Memory B cell (primary cell): ENCODE measurements at places on chromosomes 5 and 9.

- H3K27me3 ChIP-seq = no peaks in the 10 kb centered on the region
- H3K4me1 ChIP-seq = no peaks in the 10 kb centered on the region
- H3K27ac ChIP-seq = no peak overlapping the region
- no peak for DNase-seq
These were observed 330.5 kb upstream of the IRX4 start for GRCh38 chr5:2213121-2213730.

DNA sequence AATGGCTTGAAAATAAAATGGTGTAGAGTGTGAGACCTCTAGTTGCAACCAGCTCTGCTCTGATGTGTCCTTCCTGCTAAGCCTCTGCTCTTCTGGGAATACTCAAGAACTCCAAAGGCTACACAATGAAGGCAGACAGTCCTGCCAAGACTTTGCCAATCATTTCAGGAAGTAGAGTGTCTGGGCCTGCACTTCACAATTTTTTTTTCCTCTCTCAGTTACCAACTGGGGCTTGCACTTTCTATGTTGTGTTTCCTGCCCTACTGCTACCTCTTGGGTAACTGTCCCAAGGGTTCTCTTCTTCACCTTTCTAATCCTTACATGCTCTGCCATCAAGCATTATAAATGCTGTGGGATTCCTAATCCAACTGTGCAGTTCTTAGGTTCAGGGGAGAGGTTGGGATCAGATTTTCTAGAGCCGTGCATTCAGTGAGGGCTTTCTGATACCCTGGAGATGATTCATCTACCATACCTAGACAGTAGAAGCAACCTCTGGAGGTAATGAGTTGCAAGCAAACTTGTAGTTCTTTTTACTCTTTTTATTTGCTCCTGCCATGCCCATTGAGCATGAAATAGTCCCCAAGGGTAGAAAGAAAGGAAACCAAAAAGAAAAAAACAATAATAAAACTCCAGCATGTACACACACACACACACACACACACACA lies 365.9 kb downstream of the MLLT3 start:
- no peak for DNase-seq
- no peak overlapping the region for H3K27ac ChIP-seq
- no peak overlapping the region for H3K4me3 ChIP-seq
- H3K36me3 ChIP-seq = no peaks in the 10 kb centered on the region

DNA sequence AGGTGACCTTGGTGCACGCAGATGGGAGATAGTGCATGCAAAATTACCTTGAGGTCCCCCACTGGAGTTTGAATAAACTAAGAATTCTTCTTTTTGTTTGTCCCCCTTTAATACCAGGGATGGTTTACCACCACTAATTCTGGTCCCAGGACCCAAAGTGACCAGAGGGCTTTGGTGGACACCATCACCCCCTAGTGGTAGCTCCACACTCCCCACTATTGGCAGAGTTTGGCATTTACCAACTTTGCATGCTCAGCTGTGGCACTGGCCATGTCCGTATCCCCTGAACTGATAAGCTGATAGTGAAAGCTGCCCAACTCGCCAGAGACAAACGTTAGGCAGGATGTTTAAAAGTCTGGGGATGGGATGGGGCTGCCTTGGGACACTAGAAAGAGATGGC lies 3.3 kb downstream of the ASTN2 start:
- no peaks in the 10 kb centered on the region for H3K4me1 ChIP-seq
- peaks cover 22% of the 10 kb centered on the region for H3K27me3 ChIP-seq
- no peaks in the 10 kb centered on the region for H3K36me3 ChIP-seq

- H3K4me3 ChIP-seq = no peak overlapping the region
- H3K4me1 ChIP-seq = no peaks in the 10 kb centered on the region
- H3K36me3 ChIP-seq = no peaks in the 10 kb centered on the region
These were observed 88.8 kb downstream of the EGFLAM start for GRCh38 chr5:38347040-38347763.

GRCh38 chr5:176536132-176536901 lies 885 bp downstream of the RNF44 start:
- peak overlapping the region; percentile 97 for H3K4me3 ChIP-seq
- H3K27me3 ChIP-seq = no peaks in the 10 kb centered on the region
- peaks cover 5% of the 10 kb centered on the region for H3K36me3 ChIP-seq

- H3K36me3 ChIP-seq = no peaks in the 10 kb centered on the region
- H3K27ac ChIP-seq = peak overlapping the region; percentile 82
- peaks cover 41% of the 10 kb centered on the region for H3K4me1 ChIP-seq
- no peak overlapping the region for H3K4me3 ChIP-seq
- DNase-seq = no peak
- no peaks in the 10 kb centered on the region for H3K27me3 ChIP-seq
These were observed 37.6 kb downstream of the ALG2 start for GRCh38 chr9:99184110-99184474.

GRCh38 chr5:132474131-132474723 lies 16.3 kb downstream of the IRF1 start:
- H3K4me1 ChIP-seq = peaks cover 68% of the 10 kb centered on the region
- H3K36me3 ChIP-seq = peaks cover 4% of the 10 kb centered on the region
- DNase-seq = no peak

GRCh38 chr9:108534741-108535140 lies 321.0 kb downstream of the ACTL7B start:
- H3K36me3 ChIP-seq = no peaks in the 10 kb centered on the region
- no peaks in the 10 kb centered on the region for H3K27me3 ChIP-seq
- no peak for DNase-seq
- no peaks in the 10 kb centered on the region for H3K4me1 ChIP-seq
- no peak overlapping the region for H3K4me3 ChIP-seq
- no peak overlapping the region for H3K27ac ChIP-seq

DNA sequence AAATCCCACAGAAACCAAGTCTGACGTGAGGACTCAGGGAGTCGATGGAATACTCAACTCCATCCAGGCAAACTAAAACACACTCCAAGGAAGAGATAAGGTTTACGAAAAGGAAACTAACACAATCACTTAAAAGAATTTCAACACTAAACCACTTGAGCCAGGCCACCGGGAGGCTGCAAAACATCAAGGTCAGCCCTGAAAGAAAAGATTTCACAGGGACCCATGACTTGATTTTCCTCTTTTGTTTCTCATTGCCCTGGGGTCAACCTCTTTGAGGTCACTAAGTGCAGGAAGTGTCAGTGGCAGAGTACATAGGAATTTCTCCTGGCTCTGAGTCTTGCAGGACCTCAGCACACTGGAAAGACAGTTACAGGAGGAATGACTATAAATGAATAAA lies 77.8 kb upstream of the TARS1 start:
- no peak for DNase-seq
- H3K27me3 ChIP-seq = peaks cover 2% of the 10 kb centered on the region
- H3K27ac ChIP-seq = no peak overlapping the region
- peaks cover 3% of the 10 kb centered on the region for H3K4me1 ChIP-seq

- peaks cover 12% of the 10 kb centered on the region for H3K27me3 ChIP-seq
- no peak overlapping the region for H3K27ac ChIP-seq
- H3K36me3 ChIP-seq = no peaks in the 10 kb centered on the region
- H3K4me1 ChIP-seq = no peaks in the 10 kb centered on the region
- H3K4me3 ChIP-seq = no peak overlapping the region
- no peak for DNase-seq
These were observed 150.2 kb downstream of the GABBR2 start for GRCh38 chr9:98558575-98558974.

DNA sequence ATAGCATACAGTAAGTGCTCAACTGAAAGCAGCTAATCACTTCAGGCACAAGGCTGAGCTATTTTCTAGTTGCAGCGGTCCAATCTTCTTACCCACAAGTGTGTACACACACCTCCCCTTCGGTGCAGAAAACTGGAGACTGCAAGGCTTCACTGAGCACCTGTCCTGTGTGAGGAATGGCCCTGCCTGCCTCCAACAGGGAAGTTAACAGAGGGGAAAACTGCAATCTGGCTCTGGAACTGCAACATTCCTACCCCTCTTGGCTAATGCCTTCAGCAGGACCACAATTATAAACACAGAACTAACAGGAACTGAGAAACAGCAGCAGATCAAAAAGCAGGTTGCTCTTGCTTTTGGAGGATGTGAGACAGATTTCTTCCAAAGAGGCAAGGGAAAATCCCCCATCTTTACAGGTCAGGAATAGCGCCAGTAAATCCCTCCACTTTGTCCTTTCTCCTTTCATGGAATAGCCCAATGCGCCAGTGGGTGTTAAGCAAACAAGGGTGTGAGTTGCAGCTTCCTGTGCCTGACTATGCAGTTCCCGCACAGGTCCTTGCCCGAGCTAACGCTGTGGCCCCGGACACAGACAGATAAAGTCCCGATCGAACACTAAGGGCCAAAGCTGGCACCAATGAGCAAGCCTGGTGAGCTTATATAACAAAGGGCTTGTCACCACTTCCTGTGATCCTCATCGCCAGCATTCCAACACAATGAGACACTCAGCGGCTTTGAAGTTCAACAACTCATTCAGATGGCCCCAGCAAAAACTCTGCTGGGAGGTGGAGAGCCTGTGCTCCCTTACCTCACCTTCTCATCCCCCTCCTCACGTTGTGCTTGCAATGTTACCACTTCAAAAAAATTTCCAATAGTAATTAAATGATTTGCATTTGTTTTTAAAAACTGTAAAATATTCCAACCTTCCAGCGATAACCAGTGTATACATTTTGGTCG lies 21.5 kb downstream of the SHB start:
- H3K27ac ChIP-seq = no peak overlapping the region
- no peaks in the 10 kb centered on the region for H3K36me3 ChIP-seq
- H3K4me3 ChIP-seq = no peak overlapping the region
- H3K4me1 ChIP-seq = no peaks in the 10 kb centered on the region
- H3K27me3 ChIP-seq = peaks cover under 1% of the 10 kb centered on the region

DNA sequence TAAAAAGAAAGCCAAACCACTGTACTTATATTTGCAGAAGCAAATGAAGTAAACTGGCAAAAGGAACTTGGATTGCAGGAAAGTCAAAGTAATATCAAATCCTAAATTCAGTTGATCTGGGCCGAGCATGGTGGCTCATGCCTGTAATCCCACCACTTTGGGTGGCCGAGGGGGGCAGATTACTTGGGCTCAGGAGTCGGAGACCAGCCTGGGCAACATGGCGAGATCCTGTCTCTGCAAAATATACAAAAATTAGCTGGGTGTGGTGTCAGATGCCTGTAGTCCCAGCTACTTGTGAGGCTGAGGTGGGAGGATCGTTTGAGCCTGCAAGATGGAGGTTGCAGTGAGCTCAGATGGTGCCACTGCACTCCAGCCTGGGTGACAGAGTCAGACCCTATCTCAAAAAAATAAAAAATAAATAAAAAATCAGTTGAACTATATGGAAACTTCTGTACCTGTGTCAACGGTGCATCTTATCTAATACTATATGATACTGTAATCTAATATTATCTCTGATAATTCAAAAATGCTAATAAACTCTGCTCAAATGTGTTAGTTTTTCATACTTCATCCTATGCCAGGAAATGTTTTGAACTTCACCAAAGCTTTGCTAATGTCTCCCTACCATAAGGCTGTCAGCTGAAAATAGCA lies 10.1 kb downstream of the SELENOP start:
- H3K4me3 ChIP-seq = no peak overlapping the region
- H3K27me3 ChIP-seq = no peaks in the 10 kb centered on the region
- H3K4me1 ChIP-seq = no peaks in the 10 kb centered on the region
- H3K36me3 ChIP-seq = peaks cover 4% of the 10 kb centered on the region
- DNase-seq = no peak

DNA sequence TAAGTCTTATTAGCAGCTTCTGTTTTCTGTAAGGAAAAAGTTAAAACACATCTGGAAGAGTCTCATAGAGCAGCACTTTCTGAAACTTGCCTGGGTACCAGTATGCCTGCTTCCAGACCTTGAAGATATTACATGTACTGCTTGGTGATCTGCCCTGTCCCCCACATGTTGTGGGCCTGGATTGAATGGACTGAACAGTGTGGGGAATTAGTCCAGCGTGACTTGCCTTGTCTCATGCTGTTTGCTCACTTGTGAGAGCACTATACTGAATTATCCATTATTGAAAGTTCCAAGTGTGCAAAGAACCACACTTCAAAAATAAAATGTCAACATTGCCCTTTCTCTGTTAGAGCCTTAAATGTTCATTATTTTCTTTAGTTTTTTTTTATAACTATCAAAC lies 8.9 kb downstream of the CTNNA1 start:
- H3K4me1 ChIP-seq = peaks cover 20% of the 10 kb centered on the region
- no peak overlapping the region for H3K27ac ChIP-seq
- H3K36me3 ChIP-seq = peaks cover 19% of the 10 kb centered on the region

DNA sequence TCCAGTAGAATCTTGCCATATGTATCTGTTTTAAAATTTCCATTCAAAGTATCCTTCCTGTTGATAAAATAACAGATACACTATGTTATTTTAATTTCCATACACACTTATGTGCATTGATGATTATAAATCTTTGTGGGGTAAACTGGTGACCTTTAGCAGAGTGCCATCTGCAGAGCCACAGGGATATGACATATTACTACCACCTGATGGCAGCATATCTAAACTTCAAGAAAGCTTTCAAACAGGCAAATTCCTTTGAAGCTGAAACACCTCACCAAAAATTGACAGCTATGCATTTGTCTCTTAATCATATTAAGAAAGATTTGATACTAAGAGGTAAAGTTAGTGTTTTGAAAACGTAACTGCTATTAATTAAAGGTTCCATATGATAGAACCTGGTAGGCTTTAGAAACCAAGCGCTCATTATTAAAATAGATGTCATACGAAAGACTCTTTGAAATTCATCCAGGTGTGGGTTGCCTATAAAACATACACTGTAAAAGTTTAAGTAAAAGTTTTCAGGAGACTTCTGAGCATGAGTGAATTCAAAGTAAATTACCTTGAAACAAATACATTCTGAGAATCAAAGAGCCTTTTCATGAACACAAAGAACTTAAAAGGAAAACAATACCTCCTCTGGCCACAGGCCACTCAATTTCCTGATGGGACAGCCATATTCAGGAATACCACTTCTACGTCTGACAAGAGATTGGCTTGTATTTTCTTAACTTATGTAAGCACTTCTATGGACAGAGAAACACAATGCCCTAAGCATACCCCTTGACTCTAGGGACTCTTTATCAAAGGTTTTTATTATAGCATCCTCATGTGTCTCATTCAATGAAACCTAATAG lies 93.3 kb downstream of the KIAA0825 start:
- no peak for DNase-seq
- H3K4me3 ChIP-seq = no peak overlapping the region
- no peak overlapping the region for H3K27ac ChIP-seq

GRCh38 chr5:71810471-71811195 lies 91.6 kb downstream of the CARTPT start:
- no peak overlapping the region for H3K4me3 ChIP-seq
- H3K36me3 ChIP-seq = no peaks in the 10 kb centered on the region
- DNase-seq = no peak
- H3K27ac ChIP-seq = no peak overlapping the region

DNA sequence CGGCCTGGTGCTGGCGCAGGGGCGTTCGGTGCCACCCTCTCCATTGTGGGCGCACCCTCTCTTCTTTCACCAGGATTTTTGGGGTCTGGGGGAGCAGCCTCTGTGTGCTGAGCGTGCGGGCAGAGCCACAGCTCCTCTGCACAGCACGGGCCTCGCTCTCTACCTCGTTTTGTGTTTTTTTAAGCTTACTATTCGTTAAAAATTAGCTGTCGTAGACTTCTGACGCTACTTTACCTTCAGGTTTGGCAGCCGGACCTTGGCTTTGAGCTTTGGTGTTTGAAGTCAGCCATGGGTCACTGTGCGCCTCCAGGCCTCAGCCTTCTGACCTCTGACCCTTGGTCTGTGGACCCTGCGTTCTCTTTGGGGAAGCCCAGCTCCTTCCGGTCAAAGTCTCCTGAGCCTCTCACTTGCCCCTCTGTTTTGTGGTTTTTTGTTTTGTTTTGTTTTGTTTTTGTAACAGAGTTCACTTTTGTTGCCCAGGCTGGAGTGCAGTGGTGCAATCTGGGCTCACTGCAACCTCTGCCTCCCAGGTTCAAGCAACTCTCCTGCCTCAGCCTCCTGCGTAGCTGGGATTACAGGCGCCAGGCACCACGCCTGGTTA lies 88.2 kb upstream of the CACNA1B start:
- no peaks in the 10 kb centered on the region for H3K27me3 ChIP-seq
- H3K27ac ChIP-seq = peak overlapping the region; percentile 65
- DNase-seq = no peak
- peaks cover 46% of the 10 kb centered on the region for H3K36me3 ChIP-seq
- H3K4me3 ChIP-seq = peak overlapping the region; percentile 27
